ENCODE measurements at places on chromosomes 4 and X.

- no peak for DNase-seq
Measured at GRCh38 chrX:99909946-99910345, 500.1 kb downstream of the PCDH19 start.

- DNase-seq, result peak; percentile 1
Measured at GRCh38 chrX:83759872-83760271, 101.1 kb upstream of the CYLC1 start.

DNA sequence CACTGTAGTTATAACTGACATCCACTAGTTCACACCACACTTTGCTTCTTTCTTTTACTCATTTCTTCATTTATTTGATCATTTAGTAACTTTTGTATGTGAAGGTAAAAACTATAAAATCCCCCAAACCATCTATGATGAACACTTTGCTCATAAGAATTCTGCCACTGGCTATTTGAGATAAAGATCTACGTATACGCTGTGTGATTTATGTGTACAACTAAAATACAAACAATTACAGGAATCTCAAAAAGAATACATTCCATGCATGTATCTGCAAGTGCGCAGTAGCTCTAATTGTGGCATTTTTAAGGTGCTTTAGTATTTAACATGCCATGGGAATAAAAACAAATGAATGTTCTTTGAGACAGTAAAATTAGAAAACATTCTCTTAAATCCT is 156.9 kb upstream of the NAP1L5 start:
- DNase-seq, result no peak

DNA sequence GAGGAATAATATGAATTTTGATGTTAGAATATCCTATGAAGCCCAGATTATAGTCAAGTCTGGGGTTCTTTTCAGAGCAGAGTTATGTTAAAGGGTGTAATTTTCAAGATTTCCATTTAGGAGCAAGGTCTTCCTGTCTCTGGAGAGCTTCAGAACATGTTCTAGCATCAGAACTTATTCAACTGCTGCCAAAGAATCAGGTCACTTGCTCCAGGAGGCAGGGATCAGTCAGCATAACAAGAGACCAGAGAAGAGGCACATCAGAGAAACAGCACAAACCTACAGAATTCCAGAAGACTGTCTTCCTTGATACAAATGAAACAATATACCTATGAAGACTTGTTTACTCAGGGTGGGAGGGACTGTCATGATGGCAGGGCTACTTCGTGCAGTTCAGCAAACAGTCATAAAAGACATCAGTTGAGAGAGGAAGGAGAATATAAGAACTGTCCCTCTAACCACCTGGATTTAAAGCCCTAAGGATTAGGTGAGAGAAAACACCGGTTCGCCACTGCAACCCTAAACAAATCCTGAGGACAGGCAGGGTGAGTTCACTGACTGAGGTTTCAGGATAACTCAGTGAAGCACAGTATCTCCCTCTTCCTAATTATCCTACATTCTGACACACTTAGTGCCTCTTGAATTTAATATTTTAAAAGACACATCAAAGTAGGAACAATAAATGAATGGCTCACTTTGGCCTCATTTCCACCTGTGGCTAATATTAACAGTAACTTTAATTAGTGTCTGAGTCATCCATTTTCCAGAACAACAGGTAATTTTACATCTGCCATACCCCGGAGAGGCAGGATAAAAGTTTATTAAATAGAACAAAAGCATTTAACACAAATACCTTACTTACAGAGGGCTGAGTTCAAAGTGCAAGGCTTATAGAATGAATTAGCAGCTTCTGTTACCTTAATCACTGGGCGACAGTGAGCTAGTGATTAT is 93.0 kb downstream of the HDAC8 start:
- DNase-seq, result peak; percentile 11
